NCI-H1092 (cell line): ENCODE measurements at places on chromosomes 12 and 14.

- DNase-seq, result no peak
Observed at GRCh38 chr12:78968226-78968625, 103.7 kb downstream of the SYT1 start.

GRCh38 chr14:99277530-99277929, 5.5 kb upstream of the BCL11B start:
- DNase-seq, result no peak

DNA sequence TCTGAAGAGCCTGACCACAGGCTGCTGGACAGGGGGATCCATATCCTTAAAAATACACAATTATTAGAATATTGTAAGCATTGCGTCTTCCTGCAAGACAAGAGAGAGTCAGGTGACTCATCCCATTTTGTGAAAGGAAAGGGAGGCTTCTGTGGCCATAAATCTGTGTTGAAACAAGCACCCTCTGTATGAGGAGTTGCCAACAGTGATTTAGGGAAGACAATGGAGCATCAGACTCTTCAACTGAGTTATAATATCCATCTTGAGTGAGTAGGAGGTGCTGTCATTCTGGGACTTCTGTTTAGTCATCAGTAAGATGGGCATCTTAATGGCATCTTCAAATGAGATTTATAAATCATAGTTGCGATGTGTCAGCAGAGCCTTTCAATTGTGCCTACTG, 554.5 kb downstream of the AACS start:
- DNase-seq, result no peak

DNA sequence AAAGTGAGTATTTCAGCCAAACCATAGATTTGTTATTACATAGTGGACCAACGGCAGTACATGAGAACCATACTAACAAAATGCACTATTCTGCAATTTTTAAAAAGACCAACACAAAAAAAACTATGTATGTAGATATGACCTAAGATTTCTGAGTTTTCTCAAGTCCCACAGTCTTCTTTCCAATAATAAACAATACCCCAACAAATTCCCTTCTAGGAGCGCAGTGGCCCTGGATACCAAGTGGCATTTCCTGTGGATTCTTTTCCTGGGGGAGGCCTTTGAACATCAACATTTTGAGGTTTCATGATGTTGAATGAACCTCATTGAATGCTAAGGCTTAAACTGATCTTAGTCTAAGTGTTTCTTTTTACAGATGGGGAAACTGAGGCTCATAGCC, 210.5 kb downstream of the BCAT1 start:
- no peak for DNase-seq

- no peak for DNase-seq
Observed at GRCh38 chr14:54676812-54677708, 110.1 kb downstream of the SAMD4A start.

GRCh38 chr12:42574851-42575266, 14.7 kb downstream of the PRICKLE1 start:
- DNase-seq, result peak; percentile 14

GRCh38 chr12:21323736-21324135, 11.0 kb downstream of the SLCO1A2 start:
- DNase-seq, result no peak

GRCh38 chr12:57227315-57228115, 2.0 kb upstream of the SHMT2 start:
- no peak for DNase-seq

DNA sequence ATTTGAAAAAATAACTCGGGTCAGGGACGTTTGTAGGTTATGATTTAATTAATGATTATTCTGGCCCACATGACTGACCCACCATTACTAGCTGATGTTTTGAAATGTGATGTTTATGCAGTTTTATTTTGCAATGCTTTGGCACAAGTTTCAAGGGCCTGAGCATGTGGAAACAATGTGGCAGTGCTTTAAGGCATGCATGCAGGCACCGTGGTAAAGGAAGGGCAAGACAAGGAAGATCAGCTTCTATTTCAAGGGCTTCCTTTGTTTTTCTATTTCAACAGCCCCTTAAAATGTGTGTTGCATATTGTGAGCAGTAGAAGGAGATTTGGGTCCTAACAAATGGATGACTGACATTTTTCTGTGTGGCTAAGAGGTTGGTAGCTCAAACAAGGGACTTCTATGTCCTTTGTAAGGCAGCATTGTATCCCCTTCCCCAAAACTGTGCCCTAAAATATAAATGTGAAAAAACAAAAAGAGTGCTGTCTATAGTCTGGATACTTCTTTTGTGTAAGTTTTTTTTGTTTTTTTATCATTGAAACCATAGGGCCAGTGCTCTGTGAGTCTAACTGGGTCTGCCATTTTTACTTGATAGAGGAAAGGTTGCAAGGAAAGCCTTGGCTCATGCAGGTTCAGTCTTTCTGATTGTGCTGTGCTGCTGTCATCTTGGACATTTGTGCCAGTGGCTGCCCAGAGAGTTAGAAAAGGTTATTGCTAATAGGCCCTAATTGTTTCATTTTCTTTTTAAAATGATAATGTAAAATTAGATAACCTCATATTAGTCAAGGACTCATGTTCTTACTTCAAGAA, 103.5 kb downstream of the FGD4 start:
- no peak for DNase-seq

DNA sequence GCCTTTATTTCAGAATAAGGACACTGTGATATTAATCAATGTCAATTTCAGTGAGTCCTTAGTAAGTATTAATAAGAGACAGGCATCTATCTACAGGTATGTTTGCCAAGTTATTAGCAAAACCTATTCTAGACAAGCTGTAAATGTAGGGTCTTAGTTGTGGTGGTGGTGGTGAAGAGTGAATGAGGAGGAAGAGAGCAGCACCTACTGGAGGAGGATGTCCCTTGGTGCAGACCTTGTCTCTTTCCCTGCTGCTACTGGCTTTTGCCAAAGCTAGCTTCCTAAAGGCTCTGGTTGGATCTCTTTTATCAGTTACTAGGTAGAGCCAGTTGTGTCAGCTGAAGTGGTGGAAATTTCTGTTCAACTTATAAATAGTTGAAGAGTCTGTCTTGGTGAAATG, 304.8 kb upstream of the ATP2B1 start:
- no peak for DNase-seq

- no peak for DNase-seq
Observed at GRCh38 chr12:95790033-95790916, at the start of gene NTN4. TSS of gene NTN4 (minus strand) at chr12:95790764. CDS start at chr12:95790309, 455 bp downstream.

GRCh38 chr12:124433147-124433874, 134.1 kb downstream of the NCOR2 start:
- DNase-seq, result no peak

- DNase-seq, result no peak
Observed at GRCh38 chr14:60807971-60808370, 73.4 kb downstream of the MNAT1 start.

GRCh38 chr14:44640416-44640815, 133.3 kb upstream of the FSCB start:
- DNase-seq, result no peak

- DNase-seq, result no peak
Observed at GRCh38 chr12:11795913-11796459, 146.5 kb downstream of the ETV6 start.

- DNase-seq, result no peak
Observed at GRCh38 chr14:75610834-75611233, 32.4 kb downstream of the FLVCR2 start.

GRCh38 chr14:34781242-34781641, 66.8 kb upstream of the CFL2 start:
- DNase-seq, result no peak

DNA sequence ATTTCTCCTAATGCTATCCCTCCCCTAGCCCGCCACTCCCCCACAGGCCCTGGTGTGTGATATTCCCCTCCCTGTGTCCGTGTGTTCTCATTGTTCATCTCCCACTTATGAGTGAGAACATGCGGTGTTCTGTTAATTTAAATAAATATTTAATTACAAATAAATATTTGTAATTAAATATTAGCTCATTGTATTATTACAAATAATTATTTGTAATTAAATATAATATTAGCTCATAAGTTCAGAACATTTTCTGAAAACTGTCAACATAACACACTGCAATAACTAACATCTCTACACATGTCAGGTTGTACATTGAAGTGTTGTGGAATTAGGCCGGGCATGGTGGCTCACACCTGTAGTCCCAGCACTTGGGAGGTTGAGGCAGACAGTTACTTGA, 5.4 kb downstream of the RAB3IP start:
- DNase-seq, result no peak

DNA sequence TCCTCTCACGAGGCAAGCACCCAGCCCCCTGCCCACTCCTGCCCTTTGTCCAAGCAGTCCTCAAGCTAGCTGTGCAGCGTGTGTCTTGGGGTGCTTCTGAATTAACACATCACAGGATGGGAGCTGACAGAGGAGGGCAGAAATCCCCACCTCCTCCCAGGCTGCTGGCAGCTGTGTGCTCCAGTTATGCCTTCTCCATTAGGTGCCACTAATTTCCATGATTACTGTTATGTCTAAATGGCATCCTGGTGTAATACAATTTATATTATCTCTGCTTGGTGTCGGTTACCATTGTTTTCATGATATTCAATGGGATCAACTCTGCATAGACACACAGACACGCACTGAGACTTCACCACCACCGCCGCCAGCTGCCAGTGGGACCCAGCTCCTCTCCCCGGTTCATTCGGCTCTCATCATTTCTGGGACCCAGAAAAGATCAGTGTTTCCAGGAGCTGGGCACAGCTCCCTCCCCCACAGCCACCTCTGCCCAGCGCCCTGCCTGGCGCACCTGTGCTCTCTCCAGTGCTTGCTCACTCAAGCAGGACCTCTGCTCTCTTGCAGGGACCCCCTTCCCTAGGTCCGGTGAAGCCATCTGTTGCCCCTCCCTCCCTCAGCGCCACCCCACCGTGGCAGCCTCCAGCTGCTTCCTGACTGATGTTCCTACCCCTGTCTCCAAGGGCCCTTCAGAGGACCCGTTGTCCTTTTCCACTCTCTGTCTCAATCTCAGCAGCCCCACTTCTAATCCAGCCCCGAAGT, 167.5 kb upstream of the FKBP4 start:
- peak; percentile 27 for DNase-seq

GRCh38 chr12:120761519-120761934, 35.9 kb downstream of the ACADS start:
- no peak for DNase-seq

- peak; percentile 72 for DNase-seq
Observed at GRCh38 chr12:104456417-104456949, at the start of gene CHST11. TSS of gene CHST11 (plus strand) at chr12:104456948.

GRCh38 chr12:43740511-43741100, 18.0 kb downstream of the PUS7L start:
- no peak for DNase-seq

DNA sequence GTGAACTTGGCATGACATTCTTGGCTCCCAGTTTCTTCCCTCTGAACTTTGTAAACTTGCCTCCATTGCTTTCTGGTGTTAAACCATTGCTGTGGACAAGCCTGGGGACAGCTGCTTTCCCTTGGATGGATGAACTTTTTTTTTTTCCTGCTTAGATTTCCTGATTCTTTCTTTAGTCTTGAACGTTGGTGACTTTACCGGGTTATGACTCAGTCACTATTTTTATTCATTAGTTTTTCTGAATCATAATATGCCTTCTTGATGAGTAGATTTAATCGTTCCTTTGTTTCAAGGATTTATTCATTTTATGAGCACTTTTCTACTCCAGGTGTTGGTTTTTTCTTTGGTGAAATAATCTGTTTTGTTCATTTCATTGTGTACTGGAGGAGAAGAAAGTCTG, 155.0 kb upstream of the RTL1 start:
- DNase-seq, result no peak

GRCh38 chr12:130049666-130050065, 112.6 kb upstream of the FZD10 start:
- DNase-seq, result no peak
